ENCODE measurements at places on chromosomes 3 and 15.

DNA sequence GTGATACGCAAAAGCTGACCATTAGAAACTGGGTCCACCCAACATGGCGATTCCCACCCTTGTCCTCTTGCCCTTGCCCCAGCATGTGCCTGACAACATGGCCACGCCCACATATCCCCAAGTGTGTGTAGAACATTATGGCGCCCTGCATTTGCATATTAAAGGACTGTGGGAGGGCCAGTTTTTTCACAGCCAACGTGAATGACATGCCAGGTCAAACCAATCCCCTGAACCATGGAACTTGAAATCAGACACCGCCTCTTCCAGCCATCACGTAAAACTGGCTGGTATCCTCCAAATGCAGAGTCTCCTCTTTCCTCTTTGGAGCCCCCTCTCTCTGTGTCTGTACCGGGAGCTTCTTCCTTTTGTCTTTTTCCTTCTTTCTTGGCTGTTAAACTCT is 156.7 kb upstream of the EPHA6 start:
- DNase-seq = peak; percentile 9

GRCh38 chr3:33187368-33187634 is 31.3 kb downstream of the SUSD5 start:
- DNase-seq = no peak

- DNase-seq = no peak
Measured at GRCh38 chr3:148790851-148791735, 36.5 kb upstream of the CPB1 start.

- DNase-seq = no peak
Measured at GRCh38 chr15:99054025-99054387, 46.4 kb upstream of the PGPEP1L start.

GRCh38 chr3:127987309-127987995 is 64.8 kb upstream of the SEC61A1 start:
- DNase-seq = no peak

GRCh38 chr3:128709038-128709437 is 16.9 kb upstream of the RAB7A start:
- no peak for DNase-seq

GRCh38 chr3:52983336-52983807 is 62.5 kb downstream of the SFMBT1 start:
- no peak for DNase-seq

DNA sequence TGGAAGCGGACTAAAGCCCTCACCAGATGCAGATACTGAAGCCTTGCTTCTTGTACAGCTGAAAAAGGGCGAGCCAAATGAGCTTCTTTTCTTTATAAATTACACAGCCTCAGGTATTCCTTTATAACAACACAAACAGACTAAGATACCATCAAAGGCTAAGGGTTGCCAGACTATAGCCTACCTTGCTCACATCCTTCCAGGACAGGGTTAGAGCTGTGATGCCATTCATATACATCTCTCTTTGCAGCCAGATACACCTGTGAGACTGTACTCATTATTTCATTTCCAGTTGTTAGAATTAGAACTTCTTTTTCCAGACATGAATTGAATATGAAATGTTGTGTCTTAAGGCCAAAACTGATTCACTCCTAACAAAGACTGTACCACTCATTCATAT is 262.8 kb upstream of the NR2F2 start:
- DNase-seq = no peak

DNA sequence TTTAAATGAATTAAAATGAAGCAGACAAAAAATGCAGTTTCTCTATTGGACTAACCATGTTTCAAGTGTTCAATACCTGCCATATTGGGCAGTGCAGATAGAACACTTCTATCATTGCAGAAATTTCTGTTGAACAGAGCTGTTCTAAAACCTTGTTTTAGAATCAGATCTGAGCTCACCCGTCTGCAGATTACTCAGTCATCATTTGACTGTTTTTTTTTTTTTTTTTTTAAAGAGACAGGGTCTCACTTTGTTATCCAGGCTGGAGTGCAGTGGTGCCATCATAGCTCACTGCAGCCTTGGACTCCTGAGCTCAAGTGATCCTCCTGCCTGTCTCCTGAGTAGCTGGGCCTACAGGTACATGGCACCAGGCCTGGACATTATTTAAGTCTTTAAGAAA is 128.7 kb downstream of the APBA2 start:
- DNase-seq = no peak

DNA sequence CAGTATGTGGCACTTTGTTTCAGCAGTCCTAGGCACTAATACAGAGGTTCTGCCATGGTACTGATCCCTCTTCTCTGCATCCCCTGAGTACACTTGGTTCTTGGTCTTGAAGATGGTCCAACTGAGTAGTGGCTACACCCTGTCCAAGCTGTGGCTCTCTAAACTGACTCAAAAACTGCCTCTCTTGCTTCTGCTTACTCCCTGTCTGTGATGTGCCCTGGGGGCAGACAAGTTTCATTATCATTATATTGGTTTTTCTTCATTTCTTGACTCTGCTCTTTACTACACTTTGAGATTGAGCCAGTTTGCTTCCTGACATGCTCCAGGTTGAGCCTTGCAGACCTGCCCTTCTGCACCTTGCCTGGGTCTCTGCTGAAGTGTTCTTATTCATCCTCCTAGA is 18.9 kb upstream of the ST3GAL6 start:
- DNase-seq = no peak
